ENCODE measurements at places on chromosomes 11 and 22.

DNA sequence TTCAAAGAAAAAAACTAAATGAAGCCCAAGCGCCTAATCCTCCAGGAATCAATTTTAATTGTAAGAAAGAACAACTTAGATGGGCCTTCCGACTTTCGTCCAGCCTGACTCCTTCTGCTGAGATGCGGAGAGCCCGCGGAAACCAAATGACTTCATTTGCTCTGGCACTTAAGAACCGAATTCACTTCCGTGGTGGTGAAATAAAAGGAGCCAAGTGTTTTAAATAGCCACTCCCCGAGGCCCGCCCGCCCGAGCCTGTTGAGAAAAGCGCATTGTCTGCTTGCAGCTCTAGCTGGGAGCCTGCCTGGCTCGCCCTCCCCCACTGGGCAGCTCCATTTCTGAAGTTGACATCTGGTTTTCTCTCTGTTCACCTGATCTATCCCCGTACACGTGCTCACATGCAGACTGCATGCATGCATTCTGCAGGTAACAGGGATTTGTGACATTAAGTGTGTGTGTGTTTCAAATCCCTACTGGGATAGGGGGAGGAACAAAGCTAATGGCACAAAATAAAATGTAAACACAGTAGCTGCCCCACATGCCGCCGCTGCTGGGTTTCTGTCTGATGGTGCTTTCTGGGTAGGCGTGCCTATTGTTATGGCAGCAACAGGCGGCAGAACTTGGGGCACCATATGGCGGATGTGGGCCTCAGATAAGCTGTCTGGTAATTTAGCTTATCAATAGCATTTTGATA is 6.2 kb downstream of the TEAD1 start:
- no peak for DNase-seq

GRCh38 chr22:42322562-42322926 is 52.1 kb upstream of the TCF20 start:
- DNase-seq, result no peak

DNA sequence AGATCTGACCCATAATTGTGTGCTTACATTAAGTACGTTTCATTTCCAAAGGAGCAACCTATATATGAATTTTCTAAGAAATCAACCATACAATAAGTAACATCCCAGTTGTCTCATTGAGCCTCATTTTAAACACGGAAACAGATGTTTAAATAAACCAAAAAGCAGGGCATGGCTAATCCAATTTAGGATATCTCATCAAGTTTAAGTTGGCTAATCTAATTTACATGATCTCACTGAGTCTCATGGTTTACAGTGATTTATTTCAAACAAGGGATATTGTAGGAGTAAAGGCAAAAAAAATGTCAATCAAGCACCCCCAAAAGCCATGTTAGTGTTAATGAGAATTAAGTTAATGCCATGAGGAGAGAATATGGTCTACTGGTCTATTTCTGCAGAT is 499.8 kb upstream of the CCDC90B start:
- DNase-seq, result no peak

DNA sequence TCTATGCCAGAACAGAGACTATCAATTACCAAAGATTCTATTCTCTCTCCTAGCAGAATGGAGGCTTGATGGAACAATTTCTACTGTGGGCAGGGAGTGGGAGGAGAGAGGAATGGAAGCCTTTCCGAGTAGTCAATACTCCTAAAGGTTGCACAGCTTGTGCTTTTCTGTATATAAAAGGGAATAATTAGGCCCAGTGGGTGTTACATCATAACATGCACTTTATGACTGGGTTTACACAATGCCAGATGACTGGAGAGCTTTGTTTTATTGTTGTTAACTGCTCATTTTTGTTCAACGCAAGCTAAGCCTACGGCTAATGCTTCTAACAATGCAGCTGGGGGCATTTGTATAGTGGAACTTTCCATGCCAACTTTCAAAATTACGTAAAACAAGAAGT is 2237.9 kb upstream of the RAG2 start:
- no peak for DNase-seq

- DNase-seq, result peak; percentile 15
Observed at GRCh38 chr11:68963779-68964178, 17.0 kb downstream of the MRGPRD start.

DNA sequence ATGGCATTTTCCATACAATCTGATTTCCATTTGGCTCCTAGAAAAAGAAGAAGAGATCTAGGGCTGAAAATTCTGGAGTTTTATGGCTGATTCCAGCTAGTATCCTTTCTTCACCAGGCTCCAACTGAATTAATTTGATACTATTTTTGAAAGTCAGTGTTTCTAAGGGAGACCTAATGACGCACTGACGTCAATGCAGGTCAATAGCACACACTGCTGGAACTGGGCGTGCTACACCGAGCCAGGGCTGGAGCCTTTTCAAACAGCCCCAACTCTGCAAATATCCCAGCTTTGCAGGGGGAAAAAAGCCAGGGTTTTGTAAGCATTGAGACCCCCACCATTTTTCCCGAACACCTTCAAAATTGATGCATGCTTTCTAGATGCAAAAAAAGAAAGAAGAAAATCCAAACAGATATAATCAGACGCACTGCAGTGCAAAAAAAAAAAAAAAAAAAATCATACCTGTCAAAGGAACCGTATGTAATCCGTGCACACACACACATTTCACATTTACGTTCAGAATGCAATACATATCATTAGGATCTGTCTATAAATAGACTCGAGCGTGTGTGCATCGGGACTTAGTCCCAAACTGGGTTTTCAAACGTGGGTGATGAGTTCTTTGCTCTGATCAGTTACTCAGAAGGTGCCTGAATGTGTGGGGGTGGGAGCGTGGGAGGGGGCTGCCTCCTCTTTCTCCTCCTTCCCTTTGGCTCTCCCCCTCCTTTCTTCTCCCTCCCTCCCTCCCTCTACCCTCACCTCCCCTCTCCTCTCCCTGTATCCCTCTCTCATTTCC is 124.5 kb upstream of the HSD17B12 start:
- no peak for DNase-seq

GRCh38 chr11:128022007-128022368 is 565.4 kb downstream of the ETS1 start:
- DNase-seq, result peak; percentile 71

DNA sequence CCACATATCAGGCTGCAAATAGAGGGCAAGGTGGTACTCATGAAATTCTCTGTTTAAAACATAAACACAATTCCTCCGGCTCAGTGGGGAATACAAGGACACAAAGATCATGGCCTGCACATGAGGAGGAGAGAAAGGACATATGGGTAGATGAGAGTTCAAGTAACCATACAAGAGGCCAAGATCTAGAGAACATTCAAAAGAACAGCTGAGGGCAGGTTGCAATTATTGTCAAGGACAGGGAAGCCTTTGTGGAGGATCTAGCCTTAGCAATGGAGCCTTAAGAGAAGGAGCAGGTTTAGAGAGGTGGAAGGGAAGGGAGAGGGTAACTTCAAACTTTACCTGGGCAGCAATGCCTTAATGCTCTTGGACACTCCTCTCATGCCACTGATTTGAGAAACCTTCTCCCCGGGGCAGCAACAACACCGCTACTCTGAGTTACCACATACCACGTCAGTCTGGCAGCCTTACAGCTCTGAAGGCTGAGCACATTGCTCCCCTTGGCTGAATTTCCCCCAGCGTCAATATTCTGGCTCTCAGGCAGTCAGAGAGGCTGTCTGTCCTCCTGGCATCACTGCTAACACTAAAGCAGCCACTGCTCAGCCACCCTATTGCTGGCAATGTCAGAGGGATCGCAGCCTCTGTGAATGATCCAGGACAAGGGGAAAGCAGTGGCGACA is 55.5 kb downstream of the CLPB start:
- DNase-seq, result no peak

GRCh38 chr22:46007848-46008261 is 30.9 kb upstream of the WNT7B start:
- peak; percentile 85 for DNase-seq

DNA sequence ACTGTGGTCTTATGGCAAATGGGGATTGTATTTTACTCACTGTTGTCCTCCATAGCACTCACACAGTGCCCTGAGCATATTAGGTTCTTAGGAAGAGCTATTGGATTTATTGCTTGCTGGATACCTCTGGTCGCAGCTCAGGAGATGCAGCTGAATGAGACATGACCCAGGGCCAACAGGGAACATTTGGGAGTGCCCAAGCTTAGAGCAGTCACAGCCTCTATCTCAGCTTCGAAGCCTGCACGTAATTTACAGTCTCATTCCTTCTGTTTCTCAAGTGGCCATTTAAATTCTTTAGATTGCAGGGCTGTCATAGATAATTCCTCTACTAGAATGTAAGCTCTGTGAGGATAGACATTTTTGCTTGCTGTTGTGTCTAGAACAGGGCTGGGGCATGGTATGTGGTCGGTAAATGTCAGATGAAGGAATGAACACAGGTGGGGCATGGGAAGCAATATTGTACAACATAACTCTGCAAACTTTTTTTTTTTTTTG is 192.8 kb downstream of the GRIK4 start:
- no peak for DNase-seq

- DNase-seq, result no peak
Observed at GRCh38 chr22:45127866-45128265, 35.9 kb upstream of the NUP50 start.

DNA sequence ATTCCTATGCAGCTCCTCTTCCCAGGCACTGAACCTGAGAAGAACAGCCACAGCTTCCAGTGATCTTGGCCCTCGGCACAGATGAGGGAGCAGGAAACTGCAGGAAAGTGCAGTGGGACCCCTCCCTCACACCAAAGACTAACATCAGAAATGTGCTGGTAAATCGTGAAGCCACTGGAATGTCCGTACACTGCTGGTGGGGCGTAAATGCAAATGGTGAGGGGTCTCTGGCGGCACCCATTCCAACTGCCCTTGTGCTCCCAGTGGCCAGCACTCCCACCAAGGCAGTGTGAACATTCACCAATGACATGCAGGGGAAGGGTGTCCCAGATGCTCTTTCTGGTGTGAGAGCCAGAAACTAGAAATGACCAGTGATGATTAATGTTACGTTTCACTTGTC is 574.0 kb downstream of the BRD1 start:
- DNase-seq, result no peak

GRCh38 chr11:119991022-119991404 is 146.9 kb downstream of the TRIM29 start:
- DNase-seq, result no peak

DNA sequence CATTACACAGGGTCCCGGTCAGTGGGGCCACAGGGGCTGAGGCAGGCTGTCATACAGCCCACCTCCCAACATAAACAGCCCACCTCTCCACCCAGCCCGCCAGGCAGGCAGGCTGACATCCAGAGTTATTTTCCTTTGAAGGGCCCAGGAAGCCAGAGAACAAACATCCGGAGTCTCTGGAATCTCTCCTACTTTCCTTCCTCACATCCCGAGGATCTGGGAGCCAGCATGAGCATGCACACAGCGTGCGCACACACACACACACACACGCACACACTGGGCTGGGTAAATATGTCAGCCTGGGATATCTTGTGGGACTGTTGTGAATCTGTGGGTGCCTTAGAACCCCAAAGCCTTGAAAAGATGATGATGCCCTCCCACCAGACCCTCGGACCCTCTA is 55.4 kb downstream of the PDE2A start:
- no peak for DNase-seq

DNA sequence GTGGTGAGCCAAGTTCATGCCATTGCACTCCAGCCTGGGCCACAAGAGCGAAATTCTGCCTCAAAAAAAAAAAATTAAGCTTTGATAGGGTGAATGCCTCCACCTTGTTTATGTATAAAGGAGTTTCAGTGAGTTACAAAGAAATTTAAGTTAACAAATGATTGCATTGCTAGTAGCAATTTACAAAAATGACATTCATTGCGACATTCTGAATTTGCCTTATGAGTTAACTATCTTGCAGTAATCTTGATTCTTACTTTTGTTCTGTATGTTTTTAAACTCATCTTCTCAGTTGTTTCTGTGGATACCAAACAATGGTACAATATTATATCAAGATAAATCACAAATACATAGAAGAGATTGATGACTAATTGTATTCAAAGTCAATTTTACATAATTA is 207.0 kb downstream of the DDX10 start:
- no peak for DNase-seq

GRCh38 chr22:41238570-41239442 is 1.9 kb downstream of the CHADL start:
- DNase-seq, result no peak

- no peak for DNase-seq
Observed at GRCh38 chr11:125140233-125140632, 24.3 kb upstream of the PKNOX2 start.

DNA sequence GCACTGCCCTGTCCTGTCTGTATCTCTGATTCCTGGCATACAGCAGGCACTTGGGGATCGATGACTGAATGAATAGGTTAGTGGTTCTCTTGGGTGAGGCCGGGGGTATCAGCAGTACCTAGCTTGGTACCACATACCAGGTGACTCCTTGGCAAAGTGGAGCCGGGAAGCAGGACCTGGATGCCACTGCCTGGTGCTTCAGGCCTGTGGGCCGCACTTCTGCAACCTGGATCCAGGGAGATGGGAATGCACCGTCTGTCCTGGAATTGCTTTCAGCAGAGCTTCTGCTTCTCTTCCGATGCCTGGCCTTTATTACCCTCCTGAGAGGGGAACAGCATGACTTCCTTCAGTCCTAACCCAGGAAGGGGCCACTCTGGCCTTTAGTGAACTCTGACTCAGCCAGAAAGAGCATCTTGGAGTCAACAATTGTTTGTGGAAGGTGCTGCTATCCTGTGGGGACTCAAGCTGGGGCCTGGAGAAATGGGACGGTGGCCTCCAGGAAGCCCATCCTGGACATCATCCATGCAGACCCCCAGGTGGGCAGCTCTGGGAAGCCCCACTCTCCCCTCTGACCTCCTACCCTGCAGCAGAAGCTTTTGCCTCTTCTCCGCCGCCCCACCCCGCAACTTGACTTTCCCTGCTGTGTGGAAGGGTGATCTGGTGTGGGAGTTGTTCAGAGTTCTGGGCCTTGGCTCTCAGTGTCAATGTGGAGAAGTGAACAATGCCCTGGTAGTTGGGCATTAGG is 5.1 kb downstream of the CD82 start:
- DNase-seq, result no peak

Data from dermis microvascular lymphatic vessel endothelial cell (primary cell).